Peyer's patch (tissue), 4 donors: ENCODE measurements at places on chromosomes 6 and 20.

DNA sequence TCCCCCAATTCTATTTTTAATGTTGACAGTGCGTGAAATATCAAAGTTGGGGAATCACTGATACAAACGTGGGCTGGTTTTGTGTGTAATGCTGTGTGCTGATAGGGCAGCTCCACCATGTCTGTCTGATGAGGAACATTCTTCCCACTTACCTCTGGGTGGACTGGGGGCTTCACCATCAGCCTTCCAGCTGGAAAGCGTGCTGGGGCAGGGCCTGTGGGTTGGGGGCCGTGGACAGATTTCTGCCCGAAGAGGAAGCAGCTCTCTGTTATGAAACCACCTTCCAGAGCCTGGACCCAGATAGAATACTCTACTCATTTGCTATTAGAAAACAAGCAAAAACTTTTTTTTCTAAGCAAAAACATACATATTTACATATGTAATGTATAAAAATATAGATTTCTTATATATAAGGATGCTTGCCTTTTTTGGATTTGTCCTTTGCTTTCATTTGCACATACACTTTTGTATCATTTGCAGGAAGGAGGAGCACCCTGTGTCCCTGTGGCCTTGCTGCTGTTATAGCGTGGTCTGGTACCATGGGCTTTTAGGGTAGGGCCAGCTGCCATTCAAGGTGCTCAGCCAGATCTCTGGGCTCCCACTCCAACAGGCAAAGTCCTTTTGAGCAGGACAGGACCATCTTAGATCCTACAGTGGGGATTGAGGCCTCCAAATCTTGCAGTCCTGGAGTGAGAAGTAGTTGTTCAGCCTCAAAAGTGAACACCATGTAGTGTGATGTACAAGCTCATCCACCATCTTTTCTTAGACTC lies 48.1 kb downstream of the DUSP22 start:
- no peak for DNase-seq

DNA sequence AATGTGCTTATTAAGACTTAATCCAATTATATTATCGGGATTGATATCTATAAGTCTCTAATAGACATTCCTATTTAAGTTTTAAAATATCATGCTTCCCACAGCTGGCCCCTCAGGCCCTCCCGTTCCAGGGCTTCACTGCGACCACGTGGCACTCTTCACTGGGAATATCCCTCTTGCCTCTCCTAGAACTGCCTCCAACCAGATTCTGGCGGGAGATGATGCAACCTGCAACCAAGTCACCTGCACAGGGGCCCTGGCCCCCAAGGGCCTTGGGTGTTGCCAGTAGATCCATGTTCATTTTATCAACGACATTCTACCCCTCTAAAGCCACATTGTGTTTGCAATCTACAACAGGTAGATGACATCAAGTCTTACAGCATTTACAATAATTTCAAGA lies 18.4 kb upstream of the RAMACL start:
- no peak for DNase-seq

DNA sequence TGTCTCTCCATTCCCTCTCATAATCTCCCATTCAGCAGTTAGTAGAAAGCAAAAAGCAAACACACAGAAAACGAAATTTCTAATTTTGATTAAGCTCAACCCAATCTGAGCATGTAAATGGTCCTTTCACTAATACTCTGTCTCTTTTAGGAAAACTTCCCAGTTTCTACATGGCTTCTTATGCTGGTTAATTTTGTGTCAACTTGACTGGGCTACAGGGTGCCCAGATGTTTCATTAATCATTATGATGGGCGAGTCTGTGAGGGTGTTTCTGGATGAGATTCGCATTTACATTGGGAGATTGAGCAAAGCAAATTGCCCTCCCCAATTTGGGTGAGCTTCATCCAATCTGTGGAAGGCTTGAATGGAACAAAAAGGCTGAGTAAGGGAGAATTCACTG lies 142.2 kb downstream of the MBOAT1 start:
- DNase-seq, result no peak

GRCh38 chr20:58398254-58398653 lies 9.2 kb downstream of the VAPB start:
- DNase-seq, result no peak

- DNase-seq, result peak; percentile 83
These were observed 37.4 kb upstream of the SLC9A8 start for GRCh38 chr20:49775229-49775693.

DNA sequence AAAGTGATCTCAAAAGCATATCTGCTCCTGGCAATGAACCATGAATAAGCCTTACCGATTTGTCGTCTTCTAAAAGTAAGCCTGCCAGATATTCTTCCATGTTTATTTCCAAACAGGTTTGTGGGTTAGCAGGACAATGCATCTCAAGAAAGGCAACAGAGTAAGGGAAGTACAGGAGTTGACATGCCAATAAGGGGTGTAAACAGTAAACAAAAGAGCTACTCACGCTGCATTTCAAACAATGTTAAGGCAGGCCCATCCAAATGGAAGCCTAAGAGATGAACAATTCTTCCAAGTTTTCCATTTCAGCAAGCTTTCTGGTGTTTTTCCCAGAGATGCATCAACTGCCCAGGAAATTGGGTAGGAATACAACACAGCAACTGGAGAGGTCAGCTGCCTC lies 27.8 kb upstream of the CRIP3 start:
- DNase-seq, result no peak
